Activated naive CD8-positive, alpha-beta T cell treated with anti-CD3 and anti-CD28 coated beads for 36 hours (primary cell): ENCODE measurements at places on chromosomes 16 and 17. TPM values are rescaled to one million over a fixed set of nuclear protein-coding genes. Genes with fewer than 3 reads are reported as not detected.
A peak's percentile ranks its signal among the peaks of the same experiment; 100 is the strongest.

DNA sequence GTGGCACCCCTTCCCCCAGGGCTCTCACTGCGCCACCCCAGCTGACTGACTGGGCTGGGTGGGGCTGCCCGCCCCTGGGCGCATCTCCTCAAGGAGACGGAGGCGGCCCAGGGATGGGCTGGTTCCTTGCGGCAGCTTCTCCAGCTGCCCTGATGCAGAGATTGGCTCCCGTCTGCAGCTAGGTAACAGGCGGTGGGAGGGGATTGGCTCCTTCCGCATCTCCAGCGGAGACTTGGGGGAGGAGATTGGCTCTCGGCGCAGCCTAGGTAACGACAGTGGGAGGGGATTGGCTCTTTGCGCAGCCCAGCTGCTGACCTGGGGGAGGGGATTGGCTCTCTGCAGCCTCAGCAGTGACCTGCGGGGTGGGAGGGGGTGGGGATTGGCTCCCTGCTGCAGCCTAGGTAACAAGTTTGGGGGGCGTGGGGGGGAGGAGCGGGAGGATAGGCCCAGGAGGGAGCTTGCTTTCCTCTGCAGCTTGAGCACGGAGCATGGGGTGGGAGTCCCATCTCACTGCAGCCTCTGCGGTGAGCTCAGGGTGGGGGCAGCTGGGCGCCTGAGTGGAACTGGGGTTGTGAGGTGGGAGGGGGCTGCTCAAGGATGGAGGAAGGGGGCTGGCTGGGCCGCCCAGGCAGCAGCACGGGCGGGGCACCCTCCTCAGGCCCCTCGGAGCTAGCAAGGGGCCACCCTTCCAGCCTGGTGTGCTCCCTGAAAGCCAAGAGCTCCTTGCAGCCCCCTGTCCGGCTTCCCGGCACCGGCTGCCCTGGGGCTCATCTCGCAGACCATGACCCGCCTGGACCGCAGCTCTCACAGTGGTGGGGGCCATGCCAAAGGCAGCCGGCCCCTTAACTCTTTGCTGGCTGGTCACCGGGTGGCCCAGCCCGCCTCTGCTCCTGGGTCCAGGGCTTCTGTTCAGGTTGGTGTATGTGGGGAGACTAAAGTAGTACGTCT is 6.4 kb downstream of the NFE2L1 start:
- peaks cover 64% of the 10 kb centered on the region for H3K4me1 ChIP-seq
- peaks cover 62% of the 10 kb centered on the region for H3K36me3 ChIP-seq
- no peaks in the 10 kb centered on the region for H3K27me3 ChIP-seq
- H3K27ac ChIP-seq: peak overlapping the region; percentile 98
- peak overlapping the region; percentile 52 for H3K4me3 ChIP-seq

GAST gene
- not detected for total RNA-seq

MMP2 gene
- not detected for total RNA-seq

SLC25A39 gene
- 193 TPM for total RNA-seq

DNA sequence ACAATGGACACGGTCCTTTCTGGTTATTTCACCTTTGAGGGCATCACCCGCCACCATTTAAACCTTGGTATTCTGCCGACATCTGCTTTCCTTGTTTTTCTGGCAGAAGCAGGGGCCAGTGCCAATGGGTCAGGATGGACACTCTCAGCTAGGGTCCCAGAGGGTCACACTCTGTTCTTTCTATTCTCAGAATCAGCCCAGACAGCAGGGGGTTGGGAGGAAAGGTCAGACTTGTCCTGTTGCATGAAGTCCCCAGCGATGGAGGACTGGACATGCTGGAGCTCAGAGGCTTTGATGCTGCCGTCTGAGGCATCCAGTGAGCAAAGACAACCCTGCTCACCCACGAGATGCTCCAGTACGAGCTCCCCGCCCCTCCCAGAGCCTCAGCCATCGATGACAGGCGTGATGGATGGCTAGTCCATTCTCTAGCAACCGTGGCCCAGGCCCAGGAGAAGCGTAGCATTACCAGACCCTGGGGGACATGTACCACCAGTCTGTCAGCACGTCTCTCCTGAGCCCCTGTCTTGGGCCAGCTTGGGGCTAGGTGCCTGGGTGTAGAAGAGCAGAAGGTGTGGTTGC is 62.0 kb downstream of the FOXL1 start:
- H3K36me3 ChIP-seq: no peaks in the 10 kb centered on the region
- DNase-seq: no peak
- no peak overlapping the region for H3K4me3 ChIP-seq
- no peak overlapping the region for H3K27ac ChIP-seq

GRCh38 chr17:75487351-75488070 is 27.8 kb downstream of the CASKIN2 start:
- H3K36me3 ChIP-seq: peaks cover 6% of the 10 kb centered on the region
- peak overlapping the region; percentile 53 for H3K4me3 ChIP-seq

- H3K4me3 ChIP-seq: no peak overlapping the region
- peaks cover 21% of the 10 kb centered on the region for H3K4me1 ChIP-seq
- peak; percentile 18 for DNase-seq
- peaks cover 28% of the 10 kb centered on the region for H3K36me3 ChIP-seq
These were observed 32.1 kb upstream of the JPT2 start for GRCh38 chr16:1645914-1646525.

GRCh38 chr17:10105513-10106001 is 92.8 kb downstream of the GAS7 start:
- no peaks in the 10 kb centered on the region for H3K36me3 ChIP-seq
- DNase-seq: no peak
- peaks cover 2% of the 10 kb centered on the region for H3K4me1 ChIP-seq
- H3K27ac ChIP-seq: no peak overlapping the region

DNA sequence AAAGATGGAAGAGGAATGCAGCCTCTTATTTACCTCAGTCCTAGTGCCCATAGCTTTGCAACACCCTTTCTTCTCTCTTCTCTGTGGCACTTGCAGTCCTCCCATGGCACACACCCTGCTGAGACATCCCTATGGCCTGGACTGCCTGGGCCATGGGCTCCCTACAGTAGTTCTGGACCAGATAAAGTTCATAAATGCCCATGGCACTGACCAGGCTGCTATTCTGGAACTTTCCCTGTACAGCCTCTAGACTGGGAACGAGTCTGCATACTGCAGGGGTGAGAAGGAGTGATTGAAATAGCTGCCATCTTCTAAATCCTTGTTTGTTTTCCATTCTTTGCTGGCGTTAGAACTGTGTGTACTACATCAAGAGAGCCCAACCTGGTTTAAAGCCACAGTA is 24.5 kb upstream of the ADAM11 start:
- H3K27me3 ChIP-seq: no peaks in the 10 kb centered on the region
- no peaks in the 10 kb centered on the region for H3K4me1 ChIP-seq
- H3K4me3 ChIP-seq: no peak overlapping the region
- H3K27ac ChIP-seq: no peak overlapping the region

DNA sequence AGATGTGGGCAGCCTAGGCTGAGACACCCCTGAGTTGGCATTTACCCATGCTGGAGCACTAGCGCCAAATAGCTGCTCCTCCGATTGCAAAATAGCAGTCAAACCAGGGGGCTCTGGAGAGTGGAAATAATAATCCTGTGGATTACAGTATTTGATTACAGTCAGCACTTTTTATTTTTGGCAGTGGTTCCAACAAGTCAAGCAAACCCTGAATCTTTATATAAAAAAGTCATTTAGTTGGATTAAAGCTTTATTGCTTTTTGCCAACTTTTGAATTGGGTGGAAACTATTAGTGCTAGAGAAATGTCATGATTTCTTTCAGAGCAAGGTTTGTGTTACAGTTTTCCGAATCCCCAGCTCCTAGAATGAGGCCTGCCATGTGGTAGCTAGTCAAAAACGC is 99.3 kb upstream of the FAM20A start:
- H3K36me3 ChIP-seq: no peaks in the 10 kb centered on the region
- no peak for DNase-seq
- no peak overlapping the region for H3K4me3 ChIP-seq
- no peaks in the 10 kb centered on the region for H3K4me1 ChIP-seq
- peaks cover 6% of the 10 kb centered on the region for H3K27me3 ChIP-seq

- no peak for DNase-seq
- no peaks in the 10 kb centered on the region for H3K36me3 ChIP-seq
- H3K4me1 ChIP-seq: no peaks in the 10 kb centered on the region
- H3K27me3 ChIP-seq: peaks cover 4% of the 10 kb centered on the region
These were observed 274.5 kb downstream of the MRTFB start for GRCh38 chr16:14345512-14346115.

CXCL16 gene
- 2.0 TPM for total RNA-seq

- no peak for DNase-seq
- H3K36me3 ChIP-seq: no peaks in the 10 kb centered on the region
- H3K27me3 ChIP-seq: peaks cover 19% of the 10 kb centered on the region
- H3K27ac ChIP-seq: no peak overlapping the region
- H3K4me1 ChIP-seq: no peaks in the 10 kb centered on the region
These were observed 123.3 kb downstream of the CDH13 start for GRCh38 chr16:82750068-82750467.

IL32 gene
- 1,060 TPM for total RNA-seq

PRR35 gene
- not detected for total RNA-seq

- DNase-seq: no peak
- peaks cover 5% of the 10 kb centered on the region for H3K4me1 ChIP-seq
- no peak overlapping the region for H3K27ac ChIP-seq
- no peak overlapping the region for H3K4me3 ChIP-seq
- no peaks in the 10 kb centered on the region for H3K27me3 ChIP-seq
- H3K36me3 ChIP-seq: peaks cover 8% of the 10 kb centered on the region
These were observed 10.9 kb downstream of the COG4 start for GRCh38 chr16:70512456-70512855.

ST6GALNAC1 gene
- not detected for total RNA-seq

USP6 gene
- total RNA-seq: 0.04 TPM

- H3K27me3 ChIP-seq: no peaks in the 10 kb centered on the region
- H3K4me1 ChIP-seq: peaks cover 21% of the 10 kb centered on the region
- no peaks in the 10 kb centered on the region for H3K36me3 ChIP-seq
- peak; percentile 28 for DNase-seq
- H3K4me3 ChIP-seq: peak overlapping the region; percentile 78
These were observed 13.7 kb upstream of the GUCY2D start for GRCh38 chr17:7988750-7989178.

GRCh38 chr17:2510559-2510958 is 1.1 kb downstream of the METTL16 start:
- peaks cover 22% of the 10 kb centered on the region for H3K36me3 ChIP-seq
- DNase-seq: no peak
- no peak overlapping the region for H3K4me3 ChIP-seq
- H3K27ac ChIP-seq: no peak overlapping the region
- no peaks in the 10 kb centered on the region for H3K27me3 ChIP-seq

DNA sequence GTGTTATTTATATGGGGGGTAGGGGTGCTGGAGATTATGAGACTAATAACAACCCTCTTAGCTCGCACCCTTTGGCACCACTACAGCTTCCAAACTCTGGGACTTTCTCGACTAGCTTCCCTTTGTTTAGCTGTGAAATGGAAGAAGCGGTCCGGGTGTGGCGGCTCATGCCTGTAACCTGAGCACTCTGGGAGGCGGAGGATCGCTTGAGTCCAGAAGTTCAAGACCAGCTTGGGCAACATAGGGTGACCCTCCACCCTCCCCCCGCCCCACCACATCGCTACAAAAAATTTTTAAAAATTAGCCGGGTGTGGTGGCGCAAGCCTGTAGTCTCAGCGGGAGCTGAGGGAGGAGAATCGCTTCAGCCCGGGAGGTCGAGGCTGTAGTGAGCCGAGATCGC is 814 bp upstream of the CDH3 start:
- H3K27me3 ChIP-seq: peaks cover 79% of the 10 kb centered on the region
- H3K4me1 ChIP-seq: peaks cover 15% of the 10 kb centered on the region
- peak overlapping the region; percentile 29 for H3K4me3 ChIP-seq
- no peak overlapping the region for H3K27ac ChIP-seq

CTRB2 gene
- not detected for total RNA-seq

GRCh38 chr16:74725651-74726455 is 25.2 kb upstream of the MLKL start:
- H3K4me3 ChIP-seq: no peak overlapping the region
- no peaks in the 10 kb centered on the region for H3K27me3 ChIP-seq
- no peaks in the 10 kb centered on the region for H3K4me1 ChIP-seq

DNA sequence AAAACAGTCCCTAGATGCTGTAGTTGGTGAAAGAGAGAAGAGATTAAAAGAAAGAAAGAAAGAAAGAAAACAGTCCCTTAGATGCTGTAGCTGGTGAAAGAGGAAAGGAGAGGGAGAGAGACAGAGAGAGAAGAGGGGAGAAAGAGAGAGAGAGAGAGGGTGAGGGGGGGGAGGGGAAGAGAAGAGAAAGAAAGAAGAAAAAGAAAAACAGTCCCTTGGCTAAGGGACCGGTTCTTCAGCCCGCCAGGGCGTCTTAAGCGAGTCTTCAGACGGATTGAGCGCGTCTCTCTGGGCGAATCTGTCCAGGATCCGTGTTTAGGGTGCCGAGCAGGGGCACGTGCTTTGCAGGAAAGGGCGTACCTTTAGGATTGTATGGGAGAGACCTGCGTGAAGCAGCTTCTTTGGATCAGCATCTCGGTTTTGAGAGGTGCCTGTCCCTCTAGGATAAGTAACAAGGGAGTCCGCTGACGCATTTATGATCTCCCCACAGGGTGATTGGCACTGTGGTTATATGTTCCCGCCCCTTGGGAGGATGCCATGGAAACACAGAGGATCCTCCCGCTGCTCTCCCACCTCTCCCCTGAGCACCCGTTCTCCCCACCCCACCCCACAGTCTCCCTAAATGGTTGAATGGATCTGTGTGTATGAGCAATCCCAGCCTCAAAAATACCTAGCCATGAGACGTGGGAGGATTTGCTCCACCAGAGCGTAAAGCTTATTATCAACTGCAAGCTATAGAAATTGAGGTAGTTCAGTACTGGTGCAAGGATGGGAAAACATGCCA is 16.7 kb downstream of the GNGT2 start:
- peak overlapping the region; percentile 94 for H3K27ac ChIP-seq
- H3K36me3 ChIP-seq: no peaks in the 10 kb centered on the region
- H3K4me1 ChIP-seq: peaks cover 41% of the 10 kb centered on the region
- no peak for DNase-seq
- H3K27me3 ChIP-seq: peaks cover 10% of the 10 kb centered on the region

- DNase-seq: no peak
- peaks cover 34% of the 10 kb centered on the region for H3K36me3 ChIP-seq
- H3K27ac ChIP-seq: no peak overlapping the region
- H3K4me3 ChIP-seq: no peak overlapping the region
- no peaks in the 10 kb centered on the region for H3K4me1 ChIP-seq
These were observed 20.4 kb downstream of the BRIP1 start for GRCh38 chr17:61842899-61843298.

DNA sequence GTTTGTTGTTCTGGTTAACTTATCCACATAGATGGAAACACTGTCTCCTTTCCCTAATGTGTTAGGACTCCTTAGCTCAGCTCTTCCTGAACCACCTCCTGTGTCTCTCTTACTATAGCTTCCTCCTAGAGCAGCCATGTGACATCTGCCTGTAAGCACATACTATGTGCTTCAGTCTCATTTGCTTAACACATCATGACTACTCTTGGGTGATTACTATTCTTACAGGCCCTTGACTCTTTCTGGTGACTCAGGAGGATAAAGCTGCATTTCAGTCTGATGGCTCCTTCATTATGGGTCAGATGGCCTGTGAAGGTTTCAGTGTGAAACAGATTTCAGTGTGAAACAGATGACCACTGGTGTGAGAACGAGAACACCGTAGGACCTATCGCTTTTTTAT is 320 bp upstream of the KRTAP4-2 start:
- no peak overlapping the region for H3K4me3 ChIP-seq
- H3K27ac ChIP-seq: no peak overlapping the region
- DNase-seq: no peak
- H3K27me3 ChIP-seq: no peaks in the 10 kb centered on the region
- no peaks in the 10 kb centered on the region for H3K4me1 ChIP-seq
- no peaks in the 10 kb centered on the region for H3K36me3 ChIP-seq

CASKIN1 gene
- total RNA-seq: 1.8 TPM
